ENCODE measurements at places on chromosomes 12 and 14.

DNA sequence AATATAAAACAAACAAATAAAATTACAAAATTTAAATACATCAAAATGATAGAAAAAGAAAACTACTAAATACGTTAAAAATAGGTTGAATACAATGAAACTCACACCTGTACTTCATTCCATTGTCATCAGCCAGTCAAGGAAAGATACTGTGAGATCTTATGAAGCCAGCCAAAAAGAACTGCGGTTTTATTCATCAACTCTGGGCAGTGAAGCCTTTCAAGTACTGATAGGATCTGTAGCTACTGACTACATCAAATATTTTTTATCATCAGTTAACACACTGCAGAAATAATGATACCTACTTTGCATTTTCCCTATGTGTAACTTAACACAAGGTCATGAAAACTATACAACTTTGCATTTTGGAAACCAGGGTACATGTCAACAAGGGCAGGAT, 46.3 kb upstream of the FAR2 start:
- no peak for DNase-seq

GRCh38 chr12:85573635-85574214, 262.5 kb downstream of the RASSF9 start:
- DNase-seq = no peak

GRCh38 chr14:74488786-74489397, 4.2 kb downstream of the NPC2 start:
- DNase-seq = no peak

DNA sequence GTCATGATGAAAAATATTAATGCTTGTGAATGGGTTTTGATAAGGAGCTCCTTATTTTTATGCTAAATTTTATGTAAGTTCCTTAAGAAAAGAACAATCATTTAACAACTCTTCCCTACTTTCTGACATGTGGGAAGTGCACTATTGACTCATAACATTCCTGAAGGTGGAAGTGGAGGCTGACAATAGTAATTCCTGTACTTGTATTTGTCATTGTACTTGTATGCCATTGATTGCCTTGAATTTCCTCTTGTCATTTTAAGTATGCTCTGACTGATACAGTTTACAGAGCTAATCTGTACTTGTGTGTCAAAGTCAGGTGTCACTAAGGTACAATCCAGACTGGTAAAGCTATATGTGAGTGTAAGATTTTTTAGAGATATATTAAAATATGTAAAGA, 440.0 kb downstream of the SLC16A7 start:
- no peak for DNase-seq

GRCh38 chr12:122023339-122024131, 1.9 kb downstream of the BCL7A start:
- DNase-seq = no peak

DNA sequence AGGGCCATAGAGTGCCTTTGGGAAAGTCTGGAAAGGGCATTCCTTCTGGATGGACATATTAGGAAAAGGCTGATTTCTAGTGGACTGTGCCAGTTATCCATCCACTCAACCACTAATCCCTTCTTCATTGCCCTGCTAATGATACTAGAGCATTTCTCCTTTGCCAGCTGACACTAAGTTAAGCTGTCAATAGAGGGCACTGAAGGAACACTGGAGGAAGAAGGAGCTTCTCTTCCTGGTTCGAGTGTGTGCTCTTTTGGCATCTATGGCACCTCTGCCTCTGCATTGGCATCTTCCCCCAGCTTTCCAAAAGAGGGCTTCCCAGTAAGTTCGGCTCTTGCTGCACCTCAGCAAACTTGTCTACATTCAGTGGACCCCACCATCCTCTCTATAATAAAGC, 165.4 kb downstream of the DERA start:
- DNase-seq = no peak

GRCh38 chr14:33532553-33532952, 418.3 kb downstream of the EGLN3 start:
- DNase-seq = no peak
